Cardiac muscle cell (in vitro differentiated cells and primary cell): ENCODE measurements at places on chromosomes 3 and 15. TPM values are rescaled to one million over a fixed set of nuclear protein-coding genes. Genes with fewer than 3 reads are reported as not detected.

The ACTC1 gene
- total RNA-seq, result 1,687 and 2,394 TPM in 2 replicates

The UCN2 gene
- 0.81 and 1.1 TPM in 2 replicates for total RNA-seq

The TLNRD1 gene
- total RNA-seq, result 29.2 and 41.8 TPM in 2 replicates

The C2CD4A gene
- not detected in 2 replicates for total RNA-seq

The FEZF2 gene
- not detected in 2 replicates for total RNA-seq

DNA sequence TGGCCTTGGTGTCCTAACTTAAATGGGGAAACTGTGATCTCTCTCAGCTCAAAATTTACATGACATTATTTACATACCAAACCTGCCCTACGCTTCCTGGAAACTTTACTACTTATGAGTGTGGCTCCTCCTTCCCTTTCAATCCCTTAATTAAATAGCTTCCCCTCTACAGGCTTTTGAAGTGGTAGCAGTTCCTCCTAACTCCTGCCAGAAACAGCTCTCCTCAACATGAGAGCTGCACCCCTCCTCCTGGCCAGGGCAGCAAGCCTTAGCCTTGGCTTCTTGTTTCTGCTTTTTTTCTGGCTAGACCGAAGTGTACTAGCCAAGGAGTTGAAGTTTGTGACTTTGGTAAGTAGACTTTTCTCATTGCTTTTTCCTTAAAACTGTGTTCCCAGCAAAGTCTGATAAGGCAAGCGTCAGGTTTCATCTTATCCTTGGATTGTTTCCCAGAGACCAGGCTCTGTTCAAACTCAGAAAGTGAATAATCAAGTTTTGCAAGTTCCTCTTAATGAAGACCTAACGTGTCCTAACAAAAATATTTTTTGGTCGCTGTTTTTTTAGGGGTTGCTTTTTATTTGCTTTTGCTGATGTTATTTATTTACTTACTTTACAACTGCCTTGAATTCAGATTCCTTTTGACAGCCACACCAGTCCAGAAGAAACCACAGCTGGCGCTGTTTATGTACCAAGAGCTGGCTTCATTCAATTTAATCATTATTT, at the start of gene ACP3:
ACP3 (plus strand) TSS at position 179 of the 720 bp plus-strand sequence; CDS start at position 229, 50 bp downstream.
- peak within 1 kb of the TSS; percentile 78 for H3K27ac ChIP-seq
- H3K36me3 ChIP-seq, result no peaks in the 10 kb centered on the region
- H3K4me3 ChIP-seq, result peak within 1 kb of the TSS; percentile 24
- peak; percentile 96 for DNase-seq

- H3K4me1 ChIP-seq, result no peaks in the 10 kb centered on the region
- H3K27ac ChIP-seq, result no peak overlapping the region
- H3K36me3 ChIP-seq, result no peaks in the 10 kb centered on the region
- H3K4me3 ChIP-seq, result no peak overlapping the region
- no peak for DNase-seq
- H3K27me3 ChIP-seq, result peaks cover 2% of the 10 kb centered on the region
These were observed 43.7 kb downstream of the ATP8B4 start for GRCh38 chr15:50075319-50075718.

GRCh38 chr15:82971218-82971984, 14.6 kb upstream of the RAMAC start:
- no peak overlapping the region for H3K27ac ChIP-seq
- H3K36me3 ChIP-seq, result no peaks in the 10 kb centered on the region
- peaks cover 22% of the 10 kb centered on the region for H3K4me1 ChIP-seq
- DNase-seq, result no peak
- H3K27me3 ChIP-seq, result no peaks in the 10 kb centered on the region
- no peak overlapping the region for H3K4me3 ChIP-seq

DNA sequence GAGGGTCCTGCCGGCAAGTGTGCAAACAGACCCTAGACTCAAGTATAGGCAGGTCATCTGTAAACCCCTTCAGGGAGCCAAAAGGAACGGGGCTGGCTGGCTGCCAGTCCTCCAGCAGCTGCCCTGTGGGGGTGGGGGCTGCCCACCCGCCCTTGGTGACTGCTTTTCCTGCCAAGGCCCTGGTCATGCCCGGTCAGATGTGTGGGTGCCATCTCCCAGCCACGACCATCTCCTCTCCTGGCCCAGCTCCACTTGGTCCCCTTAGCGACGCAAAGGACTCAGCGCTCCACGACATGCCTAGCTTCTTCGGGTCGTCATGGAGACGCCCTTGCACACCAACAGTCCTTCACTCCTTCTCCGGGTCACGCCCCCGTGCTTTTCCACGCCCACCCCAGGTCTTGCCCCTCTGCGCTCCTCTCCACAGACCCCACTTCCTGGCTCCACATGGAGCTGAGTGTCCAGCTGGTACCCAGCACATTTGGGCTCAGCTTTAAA, 2.4 kb downstream of the MUC4 start:
- no peaks in the 10 kb centered on the region for H3K36me3 ChIP-seq
- no peak overlapping the region for H3K27ac ChIP-seq
- H3K27me3 ChIP-seq, result no peaks in the 10 kb centered on the region
- DNase-seq, result no peak

DNA sequence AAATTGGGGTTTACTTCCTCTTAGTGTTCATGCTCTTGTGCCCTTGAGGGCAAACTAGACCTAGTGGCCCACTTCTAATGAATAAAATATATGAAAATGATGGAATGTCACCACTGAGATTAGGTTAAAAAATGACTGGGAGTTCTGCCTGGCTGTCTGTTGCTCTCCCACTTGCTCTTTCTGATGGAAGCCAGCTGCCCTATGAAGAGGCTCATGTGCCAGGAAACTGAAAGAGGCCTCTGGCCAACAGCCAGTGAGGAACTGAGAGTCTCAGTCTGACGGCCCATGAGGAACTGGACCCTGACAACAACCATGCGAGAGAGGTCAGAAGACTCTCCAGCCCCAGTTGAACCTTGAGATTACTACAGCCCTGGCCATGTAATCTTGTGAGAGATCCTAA, 107.1 kb upstream of the FHIT start:
- no peaks in the 10 kb centered on the region for H3K27me3 ChIP-seq
- H3K36me3 ChIP-seq, result no peaks in the 10 kb centered on the region
- H3K4me3 ChIP-seq, result no peak overlapping the region

DNA sequence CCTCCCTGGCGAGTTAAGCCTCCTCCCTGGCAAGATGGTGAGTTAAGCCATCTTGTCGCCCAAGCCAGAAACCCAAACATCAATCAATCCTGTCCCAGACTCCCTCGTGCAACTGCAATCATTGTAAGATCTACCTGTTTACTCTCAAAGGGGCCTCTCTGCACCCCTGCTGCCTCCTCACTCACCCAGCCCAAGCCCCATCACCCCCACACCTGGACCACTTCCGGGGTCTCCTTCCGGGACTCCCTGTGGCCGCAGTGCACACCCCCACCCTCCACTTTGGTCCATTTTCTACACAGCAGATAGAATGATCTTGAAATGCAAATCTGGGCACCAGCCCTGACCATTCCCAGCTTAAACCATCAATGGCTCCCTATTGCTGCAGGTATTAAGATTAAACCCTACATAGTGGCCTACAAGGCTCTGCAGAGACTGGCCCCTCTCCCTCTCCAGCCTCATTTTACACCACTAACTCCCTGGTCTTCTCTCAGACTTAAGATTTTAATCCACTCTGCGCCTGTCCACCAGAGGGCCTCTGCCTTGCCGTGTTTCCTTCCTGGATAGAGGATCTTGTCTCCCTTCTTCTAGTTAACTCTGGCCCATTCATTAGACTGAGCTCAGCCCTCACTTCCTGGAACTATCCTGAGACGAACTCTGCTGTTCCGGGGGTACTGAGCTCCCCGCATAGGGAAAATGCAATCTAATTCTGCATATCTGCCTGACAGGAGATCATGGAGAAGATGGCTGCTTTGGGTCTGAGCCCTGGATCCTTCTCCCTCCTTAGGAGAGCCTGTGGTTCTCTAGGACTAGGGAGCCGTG, 41.9 kb upstream of the SLC6A1 start:
- no peak overlapping the region for H3K4me3 ChIP-seq
- no peaks in the 10 kb centered on the region for H3K27me3 ChIP-seq
- H3K36me3 ChIP-seq, result no peaks in the 10 kb centered on the region
- DNase-seq, result peak; percentile 38

DNA sequence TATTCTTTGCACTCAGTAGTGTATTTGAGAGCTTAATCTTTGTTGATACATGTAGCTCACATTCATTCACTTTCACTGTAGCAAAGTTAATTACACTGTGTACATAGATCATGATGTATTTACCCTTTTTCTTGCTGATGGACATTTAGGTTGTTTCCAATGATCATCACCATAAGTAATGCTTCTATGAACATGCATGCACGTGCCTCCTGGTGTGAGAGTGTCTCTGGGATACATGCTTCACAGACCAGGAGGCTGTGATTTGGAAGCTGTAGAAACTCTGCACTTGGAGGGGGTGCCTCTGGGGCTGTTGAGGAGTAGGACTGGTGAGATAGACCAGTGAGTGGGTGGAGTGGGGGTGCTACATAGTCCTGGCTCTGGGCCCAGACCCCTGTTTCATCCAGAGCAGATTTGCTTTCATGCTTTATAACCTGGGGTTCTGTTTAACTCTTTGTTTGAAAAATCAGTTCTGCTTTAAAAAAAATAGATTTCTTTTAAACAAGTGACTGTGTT, 18.2 kb upstream of the SMAD3 start:
- DNase-seq, result no peak
- H3K27ac ChIP-seq, result no peak overlapping the region
- H3K4me1 ChIP-seq, result peaks cover 14% of the 10 kb centered on the region

- H3K4me1 ChIP-seq, result peaks cover 15% of the 10 kb centered on the region
- no peak overlapping the region for H3K4me3 ChIP-seq
These were observed 295.6 kb downstream of the ZBBX start for GRCh38 chr3:167084545-167084944.

GRCh38 chr3:102030661-102031060, 181.3 kb downstream of the NFKBIZ start:
- H3K36me3 ChIP-seq, result no peaks in the 10 kb centered on the region
- H3K27ac ChIP-seq, result no peak overlapping the region
- H3K4me1 ChIP-seq, result no peaks in the 10 kb centered on the region
- H3K27me3 ChIP-seq, result no peaks in the 10 kb centered on the region
- no peak overlapping the region for H3K4me3 ChIP-seq

DNA sequence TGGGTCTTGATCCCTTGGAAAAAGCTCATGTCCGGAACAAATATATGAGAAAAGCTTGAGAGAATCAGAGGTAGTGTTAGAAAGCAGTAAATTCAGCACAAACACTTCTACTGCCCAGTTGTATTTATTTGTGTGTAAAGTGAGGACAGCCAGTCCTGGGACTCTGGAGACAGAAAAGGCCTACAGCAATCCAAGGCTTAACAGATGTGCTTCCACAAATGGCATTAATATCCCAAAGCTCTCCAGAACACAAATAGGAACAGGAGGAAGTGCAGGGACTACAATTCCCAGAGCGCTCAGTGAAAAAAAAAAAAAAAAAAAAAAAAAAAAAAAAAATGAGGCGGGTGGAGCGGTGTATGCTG, 390 bp upstream of the AP2M1 start:
- H3K4me1 ChIP-seq, result peaks cover 21% of the 10 kb centered on the region
- H3K36me3 ChIP-seq, result peaks cover 17% of the 10 kb centered on the region
- no peak overlapping the region for H3K4me3 ChIP-seq
- DNase-seq, result no peak

GRCh38 chr15:69034352-69034751, 19.9 kb downstream of the NOX5 start:
- no peak overlapping the region for H3K4me3 ChIP-seq
- peak; percentile 69 for DNase-seq
- no peak overlapping the region for H3K27ac ChIP-seq
- H3K27me3 ChIP-seq, result peaks cover 7% of the 10 kb centered on the region
- no peaks in the 10 kb centered on the region for H3K36me3 ChIP-seq
- H3K4me1 ChIP-seq, result no peaks in the 10 kb centered on the region

- no peaks in the 10 kb centered on the region for H3K36me3 ChIP-seq
- no peak overlapping the region for H3K27ac ChIP-seq
- H3K27me3 ChIP-seq, result no peaks in the 10 kb centered on the region
- H3K4me3 ChIP-seq, result no peak overlapping the region
These were observed 93.3 kb upstream of the RAD18 start for GRCh38 chr3:9056581-9056980.

DNA sequence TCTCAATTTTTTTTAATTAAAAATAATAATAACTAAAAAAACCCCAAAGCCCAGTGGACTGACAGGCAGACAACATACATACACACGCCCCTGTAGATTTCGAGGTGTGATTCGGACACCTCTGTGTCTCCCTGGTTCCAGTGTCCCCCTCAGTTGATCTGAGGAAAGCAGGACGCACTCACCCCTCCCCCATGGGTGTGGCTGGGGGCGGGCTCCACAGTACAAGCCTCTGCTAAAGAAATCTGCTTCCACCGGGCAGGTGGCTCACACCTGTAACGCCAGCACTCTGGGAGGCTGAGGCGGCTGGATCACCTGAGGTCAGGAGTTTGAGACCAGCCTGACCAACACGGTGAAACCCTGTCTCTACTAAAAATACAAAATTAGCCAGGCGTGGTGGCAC, 33.8 kb upstream of the BLM start:
- H3K36me3 ChIP-seq, result no peaks in the 10 kb centered on the region
- H3K27ac ChIP-seq, result no peak overlapping the region
- H3K4me1 ChIP-seq, result no peaks in the 10 kb centered on the region
- DNase-seq, result no peak

- H3K27me3 ChIP-seq, result no peaks in the 10 kb centered on the region
- no peak overlapping the region for H3K4me3 ChIP-seq
- H3K4me1 ChIP-seq, result no peaks in the 10 kb centered on the region
- DNase-seq, result no peak
- no peak overlapping the region for H3K27ac ChIP-seq
These were observed 193.9 kb downstream of the UBE3A start for GRCh38 chr15:25244731-25245585.

DNA sequence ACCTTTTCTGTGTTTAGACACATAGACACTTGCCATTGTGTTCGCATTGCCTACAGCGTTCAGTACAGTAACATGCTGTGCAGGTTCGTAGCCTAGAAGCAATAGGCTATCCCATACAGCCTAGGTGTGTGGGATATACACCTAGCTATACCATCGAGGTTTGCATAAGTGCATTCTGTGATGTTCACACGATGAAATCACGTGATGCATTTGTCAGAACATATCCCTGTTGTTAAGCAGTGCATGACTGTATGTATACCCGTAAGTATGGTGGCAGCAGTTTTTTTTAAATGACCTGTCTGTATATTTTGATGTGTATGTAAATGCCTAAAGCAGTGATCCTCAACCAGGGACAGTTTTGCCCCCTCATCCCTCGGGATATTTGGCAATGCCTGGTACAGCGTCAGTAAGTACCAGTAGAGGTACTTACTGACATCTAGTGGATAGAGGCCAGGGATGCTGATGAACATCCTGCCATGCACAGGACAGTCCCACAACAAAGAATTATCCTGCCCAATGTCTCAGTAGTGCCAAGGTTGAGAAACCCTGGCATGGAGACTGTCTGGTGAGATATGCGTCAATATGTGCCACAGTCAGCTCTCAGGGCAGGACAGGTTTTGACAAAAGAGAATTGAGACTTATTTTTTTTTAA, 129.1 kb downstream of the HCN4 start:
- H3K4me3 ChIP-seq, result no peak overlapping the region
- H3K36me3 ChIP-seq, result peaks cover 4% of the 10 kb centered on the region
- no peak for DNase-seq
